ENCODE measurements at places on chromosomes 12 and 14.

DNA sequence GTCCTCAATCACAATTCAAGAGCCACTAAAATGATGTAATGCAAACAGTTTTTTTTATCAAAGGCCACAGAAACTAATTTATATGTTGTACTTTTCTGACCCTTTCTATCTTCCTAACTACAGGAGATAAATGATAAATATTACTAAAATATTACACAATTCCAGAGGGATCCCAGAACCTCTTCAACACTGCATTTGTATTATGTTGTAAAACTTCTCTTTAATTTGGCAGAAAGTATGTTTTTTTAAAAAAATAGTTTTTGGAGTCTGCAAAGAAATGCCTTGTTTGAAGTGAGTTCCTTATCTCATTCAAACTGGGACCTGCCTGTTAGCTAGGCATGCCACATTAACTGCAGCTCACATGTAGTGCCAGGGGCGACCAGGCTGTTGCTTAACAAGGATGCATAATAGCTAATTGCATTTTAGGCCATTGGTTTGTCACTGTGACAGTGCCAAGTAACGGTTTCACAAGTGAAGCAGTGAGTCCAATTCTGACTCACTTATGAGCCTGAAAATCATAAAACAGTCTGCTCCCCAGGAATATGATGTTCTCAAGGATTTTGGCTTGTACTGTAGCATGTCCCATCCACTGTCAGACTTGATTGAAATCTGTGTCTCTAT is 266.9 kb downstream of the KTN1 start:
- DNase-seq = no peak

- no peak for DNase-seq
Measured at GRCh38 chr12:124490584-124491305, 76.7 kb downstream of the NCOR2 start.

DNA sequence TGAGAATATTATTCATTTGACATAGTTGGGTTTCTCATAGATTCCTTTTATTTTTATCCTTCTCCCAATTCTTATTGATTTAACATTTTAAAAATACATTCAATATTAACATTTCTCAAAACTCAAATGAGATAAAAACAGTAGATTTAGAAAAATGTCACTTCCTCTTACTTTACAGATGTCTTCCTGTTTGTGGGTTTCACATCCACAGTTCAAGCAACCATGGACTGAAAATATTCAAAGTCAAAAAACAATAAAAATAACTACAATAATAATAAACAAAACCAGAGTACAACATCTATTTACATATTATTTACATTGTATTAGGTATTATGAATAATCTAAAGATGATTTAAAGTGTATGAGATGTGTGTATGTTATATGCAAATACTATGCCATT is 111.3 kb upstream of the SLC16A7 start:
- DNase-seq = no peak

DNA sequence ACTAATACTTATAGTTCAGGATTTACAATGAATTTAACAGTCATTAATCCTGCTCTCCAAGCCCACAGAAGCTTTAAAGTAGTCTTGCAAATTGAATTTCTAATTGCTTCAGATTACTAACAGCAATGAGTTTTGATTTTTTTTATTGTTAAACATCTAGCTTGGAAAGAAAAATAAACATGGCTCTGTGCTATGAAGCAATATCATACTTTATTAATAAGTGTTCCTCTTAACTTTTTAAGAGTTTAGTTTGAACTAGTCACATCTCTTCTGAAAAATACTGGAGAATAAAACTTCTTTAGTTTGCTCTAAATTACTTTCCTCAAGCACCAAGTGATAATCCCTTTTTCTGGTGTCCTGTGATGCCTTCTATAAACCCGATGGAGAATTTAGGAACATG is 250.2 kb downstream of the TRHDE start:
- no peak for DNase-seq

GRCh38 chr12:103105971-103106597 is 148.6 kb downstream of the ASCL1 start:
- no peak for DNase-seq

DNA sequence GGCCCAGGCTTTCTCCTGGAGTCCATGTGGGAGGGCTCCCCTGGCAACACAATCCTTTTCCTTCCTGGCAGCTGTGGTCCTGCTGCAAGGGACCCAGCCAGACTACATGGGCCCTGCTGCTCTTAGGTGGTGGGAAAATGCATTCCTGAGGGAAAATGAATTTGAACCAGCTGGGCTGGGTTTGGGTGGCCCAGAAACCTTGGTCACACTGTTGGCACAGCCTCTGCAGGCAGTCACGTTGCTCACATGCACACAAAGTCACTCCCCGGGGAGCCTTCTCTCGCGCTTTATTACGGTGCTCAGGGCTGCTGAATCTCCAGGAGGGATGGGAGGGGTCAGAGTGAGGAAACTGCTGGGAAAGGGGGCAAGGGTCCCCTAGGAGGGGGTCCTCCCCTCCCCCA is 17.2 kb downstream of the PLEKHG3 start:
- no peak for DNase-seq

DNA sequence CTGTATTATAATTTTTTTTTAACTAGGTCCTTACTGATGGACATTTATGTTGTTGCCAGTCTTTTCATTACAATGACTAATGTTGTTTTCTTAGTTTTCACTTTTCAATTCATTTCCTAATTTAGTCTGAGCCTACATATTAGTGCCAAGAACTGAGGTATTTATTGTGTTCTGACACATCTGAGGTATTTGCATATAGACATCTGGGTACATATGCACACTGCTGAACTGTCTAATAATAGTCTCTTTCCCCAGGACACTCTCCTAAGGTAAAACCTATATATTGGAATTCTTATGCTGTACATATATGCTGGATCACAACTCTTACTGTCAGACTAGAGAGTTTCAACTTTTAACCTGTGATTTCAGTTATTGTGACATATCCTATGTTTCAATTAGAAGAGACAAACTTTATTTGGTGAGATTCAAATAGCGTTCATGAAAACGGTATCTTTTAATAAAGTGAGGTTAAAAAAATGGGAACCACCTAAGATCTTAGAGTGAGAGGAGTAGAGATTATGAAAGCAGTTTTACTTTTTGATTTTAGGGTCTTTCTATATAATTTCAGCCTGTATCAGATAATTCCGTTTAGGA is 263.2 kb downstream of the RAD51B start:
- no peak for DNase-seq

GRCh38 chr14:54669721-54670561 is 103.0 kb downstream of the SAMD4A start:
- DNase-seq = no peak

DNA sequence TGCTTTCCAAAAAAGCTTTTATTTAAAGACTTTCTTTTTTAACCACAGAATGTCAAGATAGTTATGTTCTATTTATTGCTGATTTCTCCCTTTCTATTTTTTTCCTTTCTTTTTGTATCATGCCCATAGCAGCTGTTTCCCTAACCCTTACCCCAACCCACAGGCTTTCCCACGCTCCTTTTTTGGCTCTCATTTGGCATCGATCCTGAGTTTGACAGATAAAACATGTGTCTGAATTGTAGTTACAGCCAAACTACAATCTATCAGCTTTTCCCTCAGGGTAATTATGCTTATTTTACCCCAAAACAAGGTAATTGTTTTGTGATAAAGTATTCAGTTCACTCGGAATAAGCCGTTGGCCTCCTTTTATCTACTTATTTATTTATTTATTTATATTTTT is 46.7 kb downstream of the PDE3A start:
- DNase-seq = no peak

- no peak for DNase-seq
Measured at GRCh38 chr14:79510659-79511058, 700.6 kb downstream of the DIO2 start.

DNA sequence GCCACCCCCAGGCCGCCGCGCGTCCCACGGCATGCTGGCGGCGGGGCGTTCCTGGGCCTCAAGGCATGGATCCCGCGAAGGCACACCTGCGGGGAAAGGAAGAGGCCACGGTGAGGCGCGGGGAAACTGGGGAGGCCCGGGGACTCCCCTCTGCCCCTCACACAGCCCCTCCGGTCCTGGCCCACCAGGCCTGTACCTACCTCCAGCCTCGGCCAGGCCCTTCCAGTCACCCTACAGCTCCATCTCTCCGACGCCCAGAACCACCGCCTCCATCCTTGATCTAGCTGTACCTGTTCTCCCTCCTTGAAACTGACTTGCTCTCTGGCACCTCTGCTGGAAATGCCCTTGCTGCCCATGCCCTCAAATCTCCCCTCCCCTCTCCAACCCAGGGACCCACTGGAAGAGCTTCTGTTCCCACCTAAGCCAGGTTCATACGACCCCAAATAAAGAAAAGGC is 1.7 kb downstream of the ANKRD9 start:
- DNase-seq = no peak

- DNase-seq = no peak
Measured at GRCh38 chr12:53414756-53415417, 8.8 kb upstream of the AMHR2 start.

DNA sequence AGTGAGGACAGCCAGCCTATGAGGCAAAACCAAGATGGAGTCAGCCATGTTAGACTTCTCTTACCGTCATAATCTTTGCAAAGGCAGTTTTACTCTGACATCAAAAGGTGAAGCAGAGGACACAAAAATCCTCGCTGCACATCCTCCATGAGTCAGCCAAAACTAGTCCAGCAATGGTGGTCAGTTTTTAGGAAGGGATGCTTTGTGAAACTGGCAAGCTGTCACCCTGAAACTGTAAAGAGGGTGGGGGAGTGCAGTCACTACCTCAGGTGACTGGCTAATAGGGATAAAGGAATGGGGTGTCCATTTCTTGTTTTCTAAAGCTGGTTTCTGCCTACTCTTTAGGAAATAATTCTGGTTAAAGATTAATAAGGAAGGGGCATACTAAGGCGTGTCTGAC is 5.4 kb upstream of the CIPC start:
- DNase-seq = no peak

DNA sequence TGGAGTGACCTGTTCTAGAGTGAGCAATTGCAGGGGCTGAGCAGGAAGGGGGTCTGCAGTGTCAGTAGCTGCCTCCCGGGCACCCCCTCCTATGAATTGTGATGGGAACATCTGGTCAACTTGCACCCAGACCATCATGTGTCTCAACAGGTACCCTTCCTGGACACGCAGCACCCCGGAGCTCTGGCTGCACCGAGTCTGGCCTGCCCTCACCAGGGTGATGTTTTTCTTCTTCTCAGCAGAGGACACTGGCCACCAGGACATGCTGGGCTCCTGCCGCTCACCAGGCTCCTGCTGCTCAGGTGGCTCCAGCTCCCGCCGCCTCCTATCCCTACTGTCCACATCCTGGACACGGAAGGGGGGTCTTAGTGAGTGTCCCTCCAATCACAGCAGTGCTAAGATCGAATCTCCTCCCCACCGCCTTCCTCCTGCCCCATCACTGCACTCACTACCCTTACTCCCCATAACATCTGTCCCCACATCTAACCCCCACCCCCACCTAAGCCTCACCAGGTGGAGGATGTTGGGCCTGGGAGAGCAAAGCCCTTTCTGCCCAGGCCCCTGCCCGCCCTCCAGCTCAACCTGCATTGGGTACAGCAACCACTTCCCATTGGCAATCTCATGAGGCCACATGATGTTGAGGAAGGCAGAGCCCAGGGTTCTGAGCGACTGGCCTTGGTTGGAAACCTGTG is 14.9 kb downstream of the ITGA7 start:
- no peak for DNase-seq

DNA sequence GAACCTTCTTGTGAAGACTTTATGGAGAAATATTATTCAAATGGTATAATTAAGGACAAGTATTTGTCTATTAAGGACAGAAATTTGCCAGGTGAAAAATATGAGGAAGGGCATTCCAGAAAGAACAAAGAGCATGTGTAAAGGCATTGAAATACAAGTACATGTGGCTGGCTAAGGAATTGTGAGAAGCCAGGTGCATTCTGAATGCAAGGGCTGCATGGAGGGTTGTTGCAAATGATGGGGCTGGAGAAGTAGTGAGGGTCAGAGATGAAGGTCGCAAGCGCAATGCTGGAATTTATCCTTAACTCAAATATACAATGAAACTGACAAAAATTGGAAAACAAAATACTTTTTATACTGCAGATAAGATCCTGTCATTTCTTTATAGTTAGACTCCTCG is 437.7 kb downstream of the ADAMTS20 start:
- DNase-seq = no peak

- no peak for DNase-seq
Measured at GRCh38 chr12:1576410-1577241, 17.8 kb downstream of the FBXL14 start.

GRCh38 chr12:57874166-57875108 is 27.9 kb upstream of the CTDSP2 start:
- DNase-seq = no peak

DNA sequence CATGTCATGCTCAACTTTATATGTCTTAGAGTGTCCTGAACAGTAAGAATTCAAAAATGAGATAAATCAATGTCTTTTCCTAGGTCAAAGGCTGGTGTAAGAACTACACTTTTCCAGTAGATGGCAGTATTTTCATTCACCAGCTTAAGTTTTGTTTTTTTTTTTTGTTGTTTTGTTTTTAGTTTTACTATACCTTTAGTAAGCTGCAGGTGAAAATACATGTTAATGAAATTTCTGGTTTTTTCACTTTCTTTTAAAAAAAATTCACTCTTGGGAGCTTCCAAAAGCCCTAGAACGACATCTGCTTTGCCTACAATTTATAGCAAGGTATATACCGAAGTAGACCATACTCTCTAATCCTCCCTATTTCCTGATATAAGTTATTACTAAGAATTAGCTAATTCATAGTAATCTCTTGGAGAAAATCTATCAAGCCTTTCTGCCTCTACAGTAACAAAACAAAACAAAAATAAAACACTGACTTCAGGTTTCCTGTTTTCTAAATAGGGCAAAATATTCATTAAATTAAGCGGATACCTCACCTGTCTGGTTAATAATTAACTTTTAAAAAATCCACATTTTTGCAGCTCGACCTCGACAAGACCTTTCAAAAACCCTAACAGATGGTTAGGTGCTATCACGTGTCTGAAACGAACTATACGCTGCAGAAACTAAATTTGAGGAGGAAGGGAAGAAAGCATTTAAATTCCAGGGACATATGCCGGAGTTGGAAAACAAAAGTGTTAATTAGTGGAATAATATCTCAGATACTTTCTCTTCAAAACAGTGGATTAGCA is 2.7 kb upstream of the SAMD4A start:
- DNase-seq = no peak

- DNase-seq = no peak
Measured at GRCh38 chr12:46354111-46354801, 18.3 kb downstream of the SLC38A2 start.

- DNase-seq = no peak
Measured at GRCh38 chr12:113133036-113133435, 2.5 kb downstream of the RASAL1 start.
